ENCODE measurements at places on chromosomes 2 and 18.

GRCh38 chr18:56086786-56087185, 498.8 kb upstream of the TCF4 start:
- no peak for DNase-seq

- no peak for DNase-seq
Observed at GRCh38 chr2:201148434-201148990, 32.5 kb downstream of the CFLAR start.

DNA sequence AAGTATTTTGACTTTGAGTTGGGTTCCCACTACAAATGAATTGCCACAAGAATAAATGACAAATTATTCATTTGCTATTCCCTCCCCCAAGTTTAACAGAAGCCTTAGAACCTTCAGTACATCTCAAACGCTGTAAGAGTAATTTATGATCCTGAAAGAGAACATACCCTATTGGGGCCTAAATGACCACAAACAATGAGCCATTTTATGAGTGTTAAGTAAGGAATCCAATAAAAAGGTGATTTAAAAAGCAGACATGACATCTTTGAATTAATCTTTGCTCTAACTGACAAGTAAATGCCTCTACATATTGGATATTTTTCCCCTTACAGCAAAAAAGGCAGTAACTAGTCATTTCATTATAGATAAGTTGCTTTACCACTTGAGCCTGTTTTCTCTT, 136.9 kb downstream of the NRXN1 start:
- no peak for DNase-seq

GRCh38 chr2:227592694-227593387, 5.9 kb upstream of the SCYGR2 start:
- no peak for DNase-seq
